ENCODE measurements at places on chromosomes 5 and 9.

DNA sequence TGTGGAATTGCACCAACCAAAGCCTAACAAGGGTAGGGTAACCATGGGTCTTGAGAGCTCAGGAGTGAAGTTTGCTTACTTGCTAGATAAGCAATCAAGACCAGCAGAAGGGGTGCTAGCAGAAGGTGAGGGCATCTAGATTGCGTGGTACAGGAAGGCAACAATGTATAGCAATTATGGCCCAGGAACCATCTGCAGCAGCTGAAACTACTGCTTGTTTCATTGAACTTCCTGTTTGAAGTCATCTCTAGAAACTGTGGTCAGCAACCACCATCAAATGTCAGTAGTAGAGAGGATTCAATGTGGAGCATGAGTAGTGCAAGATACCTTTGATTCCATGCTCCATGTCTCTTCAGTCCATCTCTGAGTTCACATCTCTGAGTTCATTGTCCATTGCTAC is 462.1 kb upstream of the GRAMD2B start:
- DNase-seq = no peak

- no peak for DNase-seq
Observed at GRCh38 chr5:124056991-124057723, 545.2 kb downstream of the CSNK1G3 start.

- DNase-seq = peak; percentile 80
Observed at GRCh38 chr5:10485142-10485795, 43.6 kb downstream of the ROPN1L start.

GRCh38 chr5:132962429-132963021 is 909 bp downstream of the AFF4 start:
- peak; percentile 85 for DNase-seq

- no peak for DNase-seq
Observed at GRCh38 chr5:157519579-157520253, 55.9 kb downstream of the ADAM19 start.

- DNase-seq = no peak
Observed at GRCh38 chr5:37208883-37209797, 40.0 kb downstream of the CPLANE1 start.

DNA sequence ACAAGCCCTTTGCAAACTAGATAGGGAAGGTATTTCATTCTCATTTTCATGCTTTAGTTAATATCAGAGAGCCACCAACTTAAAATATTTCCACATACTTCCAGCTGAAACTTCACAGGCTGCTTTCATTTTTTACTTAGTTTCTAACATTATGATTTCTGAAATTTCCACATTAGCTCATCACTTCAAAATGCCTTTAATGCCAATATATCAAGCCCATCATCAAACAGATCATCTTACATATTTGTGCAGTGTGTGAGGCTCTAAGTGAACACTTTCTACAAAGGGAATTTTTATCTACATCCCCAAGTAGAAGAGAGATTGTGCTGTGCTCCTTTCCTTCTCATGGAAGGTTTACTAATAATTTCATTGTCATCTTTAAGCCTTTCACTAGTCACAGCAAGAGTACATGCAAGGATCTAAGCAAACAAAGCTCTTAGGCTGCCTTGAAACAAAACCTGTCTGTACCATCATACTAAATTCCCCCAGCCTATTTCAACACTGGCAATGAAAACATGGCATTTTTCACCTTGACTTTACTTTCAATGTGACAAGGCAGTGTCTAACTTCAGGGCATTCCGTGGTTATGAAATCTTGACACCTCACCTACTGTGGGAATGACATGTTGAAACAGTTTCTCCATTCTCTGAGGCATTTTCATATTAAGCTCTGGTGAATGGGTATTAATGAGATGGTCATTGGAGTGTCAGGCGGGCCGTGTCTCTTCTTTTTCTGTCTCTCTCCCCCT is 45.4 kb downstream of the PPP2R2B start:
- DNase-seq = no peak

GRCh38 chr5:15646371-15646770 is 146.4 kb downstream of the FBXL7 start:
- no peak for DNase-seq

GRCh38 chr5:37234288-37234687 is 14.9 kb downstream of the CPLANE1 start:
- no peak for DNase-seq

GRCh38 chr5:39588179-39588578 is 163.4 kb upstream of the DAB2 start:
- DNase-seq = no peak

- no peak for DNase-seq
Observed at GRCh38 chr9:112093870-112094216, 81.3 kb downstream of the SUSD1 start.

DNA sequence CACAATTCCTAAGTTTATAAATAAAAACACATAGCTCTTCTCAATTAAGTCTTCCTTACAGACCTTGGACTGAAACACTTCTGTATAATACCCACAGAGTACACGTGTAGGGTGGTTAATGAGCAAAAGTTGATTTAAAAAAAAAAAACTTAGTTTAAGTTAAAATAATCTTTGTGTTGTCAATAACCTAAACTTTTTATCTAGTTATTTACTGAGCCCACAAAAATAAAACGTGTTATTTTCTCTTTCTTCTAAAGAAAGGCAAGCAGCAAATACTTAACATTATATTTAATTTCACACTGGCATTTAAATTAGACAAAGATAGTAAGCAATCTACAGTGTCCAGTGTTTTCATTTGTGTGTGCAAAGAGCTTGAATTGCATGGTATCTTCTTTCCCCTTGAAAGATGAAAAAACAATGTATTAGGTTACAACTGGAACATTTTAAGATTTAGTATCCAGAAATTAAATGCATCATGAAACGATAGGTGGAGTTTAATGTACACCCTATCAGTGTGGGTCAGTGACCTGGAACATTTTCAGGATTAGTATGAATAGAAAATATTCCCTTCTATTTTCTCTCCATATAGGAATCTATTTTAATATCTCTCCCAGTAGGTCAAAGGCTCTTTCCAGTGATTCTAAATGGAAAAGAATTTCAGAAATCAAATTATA is 1014.8 kb downstream of the NR2F1-AS1 start:
- DNase-seq = no peak

DNA sequence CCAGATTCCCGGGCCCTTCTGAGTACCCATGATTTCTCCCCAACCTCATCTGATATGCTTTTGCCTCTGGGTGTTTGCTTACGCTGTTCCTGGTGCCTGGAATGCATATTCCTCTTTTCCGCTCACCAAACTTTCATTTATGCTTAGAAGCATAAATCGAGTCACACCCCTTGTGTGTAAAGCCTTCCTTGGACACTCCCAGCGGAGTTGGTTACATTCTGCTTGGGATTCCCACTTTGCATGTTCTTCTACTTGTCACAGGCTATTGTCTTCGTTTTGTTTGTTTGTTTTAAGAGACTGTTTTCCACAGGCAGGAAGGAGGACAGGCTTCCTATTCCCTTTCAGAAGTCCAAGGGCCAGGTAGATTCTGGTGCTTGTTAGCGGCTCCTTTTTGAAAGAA is 76.5 kb downstream of the SEC61B start:
- DNase-seq = no peak

DNA sequence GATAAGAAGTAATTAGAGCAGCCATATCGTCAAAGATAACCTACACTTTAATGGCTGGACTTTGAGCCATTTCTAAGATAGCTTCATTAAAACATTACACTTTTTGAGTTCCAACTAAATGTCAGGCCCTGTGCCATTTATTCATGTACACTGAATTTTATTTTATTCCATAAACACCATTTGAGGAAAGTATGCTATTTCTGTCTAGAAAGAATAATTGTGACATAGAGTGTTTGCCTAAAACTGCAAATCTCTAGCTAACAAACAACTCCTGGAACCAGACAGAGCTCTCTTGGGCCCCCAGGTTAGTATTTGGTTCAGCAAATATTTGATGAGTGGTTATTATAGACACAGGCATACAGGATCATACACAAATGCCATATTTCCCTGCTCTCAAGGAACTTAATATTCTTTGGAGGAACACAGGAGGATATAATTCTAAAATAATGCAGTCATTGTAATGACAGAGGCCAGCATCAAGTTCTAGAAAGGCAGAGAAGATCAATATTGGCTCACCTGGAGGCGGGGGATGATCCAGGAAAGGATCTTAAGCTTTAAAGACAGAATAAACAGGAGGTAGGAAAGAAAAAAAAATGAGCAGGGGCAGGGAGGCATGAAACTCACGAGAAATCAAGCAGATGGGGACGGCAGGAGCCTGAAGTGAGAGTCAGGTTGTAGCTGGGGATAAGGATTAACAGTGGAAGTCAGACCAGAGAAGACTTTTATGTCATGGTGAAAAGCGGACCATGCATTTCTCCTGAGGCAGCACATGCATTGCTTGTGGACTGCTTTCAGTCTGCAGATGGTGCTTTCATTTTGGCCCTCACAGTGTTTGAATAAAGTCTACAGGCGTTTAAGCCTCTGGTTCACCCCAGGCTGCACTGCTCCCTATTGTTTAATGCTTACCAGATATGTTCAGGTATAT is 127.7 kb downstream of the GCNT1 start:
- DNase-seq = no peak

DNA sequence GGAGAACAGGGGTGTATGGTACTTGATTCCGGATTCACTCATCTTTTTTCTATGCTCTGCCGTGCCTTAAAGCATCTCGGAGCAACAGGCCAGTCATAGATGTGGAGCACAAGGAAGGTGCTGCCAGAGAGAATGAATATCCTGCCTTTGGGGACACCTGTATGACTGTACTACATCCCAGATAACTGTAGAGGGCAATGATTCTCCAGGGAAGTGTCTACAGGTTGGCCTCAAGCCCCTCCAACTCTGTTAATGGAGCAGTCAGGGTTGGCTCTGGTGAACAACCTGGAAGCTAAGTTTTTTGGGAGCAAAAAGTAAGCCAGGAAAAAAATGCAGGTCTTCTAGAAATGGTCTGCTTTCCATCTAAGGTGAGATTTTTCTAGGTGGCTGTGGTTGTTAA is 71.0 kb downstream of the NREP start:
- DNase-seq = no peak

DNA sequence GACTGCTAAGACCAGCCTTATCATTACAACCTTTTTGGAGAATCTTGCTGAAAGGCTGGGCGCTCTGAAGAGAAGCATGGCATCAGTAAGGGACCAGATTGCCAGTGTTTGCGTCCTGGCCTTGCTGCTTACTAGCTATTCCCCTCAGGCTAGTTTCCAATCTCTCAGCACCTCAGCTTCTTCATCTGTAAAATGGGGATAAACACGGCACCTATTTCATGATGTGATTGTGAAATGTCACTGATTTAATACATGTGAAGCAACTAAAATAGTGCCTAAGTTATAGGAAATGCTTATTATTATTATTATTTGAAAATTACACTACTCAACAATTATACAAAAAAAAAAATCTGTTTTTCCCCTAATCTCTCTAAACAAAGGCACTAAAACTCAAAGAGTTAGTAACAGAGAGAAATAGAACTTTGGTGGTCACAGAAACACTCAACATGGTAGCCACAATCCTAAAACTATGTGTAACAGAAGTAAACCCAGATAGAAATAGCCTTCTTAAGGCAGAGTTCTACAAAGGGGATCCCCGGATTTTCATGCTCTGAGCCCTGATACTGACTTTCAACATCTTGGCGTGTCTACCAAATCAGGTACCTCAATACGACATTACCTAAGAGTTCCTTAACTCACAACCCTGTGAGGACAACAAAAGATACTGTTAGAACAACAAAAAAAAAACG is 62.0 kb downstream of the ENC1 start:
- DNase-seq = no peak

DNA sequence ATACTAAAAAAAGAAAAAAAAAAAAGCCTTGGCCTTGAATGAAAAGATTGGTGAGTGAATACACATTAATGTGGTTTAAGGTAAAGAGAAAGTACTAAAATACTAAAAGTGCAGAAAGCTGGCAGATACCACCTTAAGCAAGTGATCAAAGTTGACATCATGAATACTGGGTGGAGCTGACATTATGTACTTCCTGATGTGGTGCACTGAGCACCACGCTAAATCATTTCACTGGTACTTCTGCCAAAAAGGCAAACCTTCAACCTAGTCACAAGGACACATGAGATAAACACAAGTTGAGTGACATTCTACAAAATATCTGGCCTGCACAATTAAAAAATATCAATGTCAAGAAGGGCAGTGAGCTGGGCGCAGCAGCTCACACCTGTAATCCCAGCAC is 33.8 kb upstream of the PANK3 start:
- DNase-seq = no peak

DNA sequence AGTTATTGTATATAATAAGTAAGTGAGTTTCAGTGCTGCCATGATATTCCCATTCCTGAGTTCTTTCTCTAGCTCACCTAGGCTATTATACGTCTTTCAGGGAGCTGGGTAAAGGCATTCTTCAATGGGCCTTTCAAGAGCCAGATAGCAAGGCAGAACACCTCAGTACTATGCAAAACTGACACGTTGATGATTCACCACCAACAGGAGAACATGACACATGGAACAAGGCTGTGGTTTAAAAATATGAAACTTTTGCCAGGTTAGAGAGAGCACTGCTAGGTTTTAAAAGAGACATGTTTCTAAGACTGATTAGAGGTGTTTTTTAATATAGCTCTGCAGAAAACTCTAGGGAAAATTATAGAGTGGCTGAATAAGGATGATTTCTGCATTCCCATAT is 95.9 kb downstream of the UGCG start:
- DNase-seq = peak; percentile 48

GRCh38 chr9:91693226-91693625 is 256.8 kb downstream of the ROR2 start:
- DNase-seq = no peak

DNA sequence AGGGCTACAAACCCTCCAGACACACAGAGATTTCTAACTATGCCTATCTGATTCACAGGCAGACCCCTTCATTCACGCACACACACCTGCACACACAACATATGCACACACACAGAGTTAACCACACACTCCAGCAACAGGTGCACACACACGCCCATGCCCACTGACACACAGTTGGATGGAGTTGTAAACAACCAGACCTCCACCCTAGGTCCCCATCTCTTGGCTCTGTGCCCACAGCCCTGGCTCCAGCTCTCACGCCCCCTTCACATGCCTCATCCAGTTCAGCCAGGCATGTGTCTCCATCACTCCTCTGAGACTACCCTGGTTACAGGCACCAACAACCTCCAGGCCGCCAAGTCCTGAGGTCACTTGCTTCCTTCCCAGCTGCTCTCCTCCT is 61.1 kb downstream of the PSD2 start:
- no peak for DNase-seq
